ENCODE measurements at places on chromosomes 3 and 15.

GRCh38 chr3:127008236-127008635 is 25.3 kb downstream of the PLXNA1 start:
- no peak for DNase-seq

DNA sequence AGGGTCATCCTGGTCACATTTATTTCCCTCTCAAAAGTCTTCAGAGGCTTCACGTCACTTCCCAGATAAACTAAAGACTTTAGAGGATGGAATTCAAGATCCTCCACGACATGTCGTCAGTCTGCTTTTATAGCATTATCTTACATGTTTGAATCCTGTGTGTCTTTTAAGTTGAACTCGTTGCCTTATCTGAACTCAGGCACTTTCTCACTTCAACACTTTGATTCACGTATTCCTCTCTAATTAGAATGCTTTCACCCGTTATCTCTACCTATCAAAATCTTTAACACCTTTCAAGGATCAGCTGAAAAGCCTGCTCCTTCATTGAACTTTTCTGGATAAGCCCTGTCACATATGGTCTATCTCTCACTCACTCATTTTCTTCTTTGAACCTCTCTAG is 97.1 kb downstream of the MAP2K5 start:
- no peak for DNase-seq

DNA sequence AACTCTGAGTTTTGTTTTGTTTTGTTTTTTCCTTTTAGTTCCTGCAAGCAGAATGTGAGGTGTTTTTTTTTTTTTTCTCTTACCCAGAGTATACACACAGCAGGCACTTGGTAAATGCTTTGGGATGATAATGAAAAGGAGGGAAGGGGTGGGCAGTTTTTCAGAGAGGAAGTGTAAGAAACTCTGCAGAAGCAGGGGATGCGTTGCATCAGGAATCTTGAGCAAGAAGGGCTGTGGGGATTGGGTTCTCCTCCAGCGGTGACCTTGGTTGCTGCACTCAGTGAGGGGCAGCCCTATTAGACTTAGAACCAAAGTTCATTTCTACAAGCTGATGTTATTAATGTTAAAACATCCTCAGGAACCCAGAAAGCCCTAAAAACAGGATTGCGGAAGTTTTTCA is 32.2 kb upstream of the TMEM158 start:
- no peak for DNase-seq

- no peak for DNase-seq
These were observed 243.5 kb upstream of the SEMA6D start for GRCh38 chr15:47473832-47474231.

DNA sequence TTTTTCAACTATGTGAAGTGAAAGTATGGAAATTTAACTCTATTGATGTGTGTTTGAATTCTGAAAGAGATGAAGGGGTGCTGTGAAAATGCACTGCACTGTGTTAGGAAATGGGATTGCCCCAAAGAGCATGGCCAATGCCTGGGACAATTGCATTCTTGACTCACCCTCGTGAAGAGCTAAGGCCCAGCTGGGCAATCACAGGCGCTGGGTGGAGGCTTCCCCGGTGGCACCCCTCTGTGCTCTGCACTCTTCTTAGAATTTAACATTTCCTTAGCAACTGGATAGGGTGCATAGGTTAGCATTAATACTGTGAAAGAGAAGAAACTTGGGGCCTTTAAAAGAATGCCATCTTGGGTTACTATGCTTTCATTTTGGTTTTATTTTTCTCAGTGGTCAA is 179.9 kb upstream of the GOLIM4 start:
- DNase-seq, result no peak

- DNase-seq, result no peak
These were observed 520 bp downstream of the MESD start for GRCh38 chr15:80989081-80989517.

DNA sequence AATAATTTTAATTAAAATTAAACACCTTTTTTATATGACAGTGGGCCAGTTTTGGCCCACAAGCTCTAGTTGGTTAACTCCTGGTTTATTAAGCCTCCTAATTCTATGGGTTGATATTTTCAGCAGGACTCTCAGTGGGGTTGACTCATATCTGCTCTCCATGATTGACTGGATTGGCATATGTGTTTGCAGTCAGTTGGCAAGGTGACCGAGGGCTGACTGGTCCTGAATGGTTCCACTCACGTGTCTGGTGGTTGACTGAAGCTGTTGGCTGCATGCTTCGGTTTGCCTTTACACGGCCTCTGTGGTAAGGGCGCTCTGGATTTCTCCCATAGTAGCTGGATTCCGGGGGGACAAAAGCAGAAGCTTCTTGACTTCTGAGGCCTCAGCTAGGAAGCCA is 65.3 kb upstream of the ZNF280D start:
- no peak for DNase-seq

DNA sequence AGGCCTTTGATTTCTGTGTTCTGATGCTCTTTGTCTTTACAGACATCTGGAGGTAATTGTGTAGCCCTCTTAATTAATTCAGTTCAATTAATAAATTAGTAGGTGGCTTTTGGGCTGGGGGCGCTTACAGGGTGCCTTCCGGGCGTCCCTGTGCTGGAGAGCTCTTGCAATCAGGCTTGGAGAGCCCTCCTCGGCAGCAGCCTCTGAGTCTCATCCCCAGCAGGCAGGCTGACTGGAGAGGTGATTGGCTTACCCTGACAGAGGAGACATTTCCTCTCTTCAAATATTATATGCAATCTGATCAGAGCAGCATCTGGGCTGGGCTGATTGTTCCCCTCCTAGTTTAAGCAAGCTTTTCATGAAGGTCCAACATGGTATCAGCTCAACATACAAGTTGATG is 250.7 kb downstream of the LPP start:
- no peak for DNase-seq

DNA sequence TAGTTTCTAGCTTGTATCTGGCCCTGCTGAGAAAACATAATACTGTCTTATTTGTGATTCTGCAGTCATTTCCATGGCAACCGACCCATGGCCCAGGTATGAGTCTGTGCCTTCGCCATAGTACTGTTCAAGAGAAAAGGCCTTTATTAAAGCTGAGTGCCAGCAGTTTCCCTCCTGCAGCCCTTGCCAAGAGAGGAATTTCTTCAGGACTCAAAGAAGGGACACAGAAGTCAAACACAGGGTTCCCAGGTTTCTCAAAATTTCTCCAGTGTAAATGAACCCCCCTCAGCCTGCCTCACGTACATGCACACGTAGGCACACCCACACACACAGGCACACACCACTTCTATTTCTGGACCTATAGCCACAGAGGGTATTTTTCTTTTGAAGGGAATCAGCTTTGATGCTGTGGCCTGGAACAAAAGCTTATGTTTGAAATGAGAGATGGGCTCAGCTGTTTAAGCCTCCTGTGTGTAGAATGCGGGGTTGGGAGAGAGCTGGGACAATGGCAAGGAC is 269.2 kb downstream of the PDCD6IP start:
- no peak for DNase-seq

GRCh38 chr3:51830836-51831385 is 30.5 kb upstream of the IQCF2 start:
- no peak for DNase-seq

DNA sequence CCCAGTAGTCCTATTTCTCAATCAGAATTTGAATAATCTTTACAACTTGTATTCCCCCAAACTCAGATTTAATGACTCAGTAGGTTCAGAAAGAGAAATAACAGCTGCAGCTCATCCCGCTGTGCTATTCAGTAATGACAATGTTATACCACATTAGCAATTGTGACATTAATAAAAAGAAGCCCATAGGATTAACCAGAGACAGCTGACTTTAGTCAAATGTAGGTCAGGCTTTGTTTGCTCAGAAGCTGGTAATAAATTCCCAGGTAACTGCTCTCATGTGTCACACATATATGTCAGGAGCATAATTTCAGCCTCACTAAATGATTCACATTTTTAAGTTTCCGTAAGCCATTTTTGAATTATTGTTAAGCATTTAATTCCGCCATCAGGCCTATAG is 222.0 kb upstream of the UBE2E2 start:
- no peak for DNase-seq

- no peak for DNase-seq
These were observed 50.9 kb downstream of the FRMD5 start for GRCh38 chr15:44144184-44144583.

DNA sequence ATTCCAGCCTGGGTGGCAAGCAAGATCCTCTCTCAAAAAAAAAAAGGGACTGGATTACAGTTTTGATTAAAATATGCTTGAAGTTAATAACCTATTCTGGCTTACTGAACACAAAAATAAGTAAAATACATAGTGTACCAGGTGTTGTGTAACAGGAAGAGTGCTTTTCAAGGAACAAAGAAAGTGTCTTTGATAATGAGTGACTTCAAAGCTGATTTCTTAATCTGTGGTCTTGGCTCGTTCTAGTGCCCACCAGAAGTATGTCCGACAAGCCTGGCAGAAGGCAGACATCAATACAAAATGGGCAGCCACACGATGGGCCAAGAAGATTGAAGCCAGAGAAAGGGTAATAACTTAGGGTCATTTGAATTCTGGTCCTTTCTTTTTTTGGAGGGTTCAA is 4.0 kb downstream of the RPL14 start:
- no peak for DNase-seq

DNA sequence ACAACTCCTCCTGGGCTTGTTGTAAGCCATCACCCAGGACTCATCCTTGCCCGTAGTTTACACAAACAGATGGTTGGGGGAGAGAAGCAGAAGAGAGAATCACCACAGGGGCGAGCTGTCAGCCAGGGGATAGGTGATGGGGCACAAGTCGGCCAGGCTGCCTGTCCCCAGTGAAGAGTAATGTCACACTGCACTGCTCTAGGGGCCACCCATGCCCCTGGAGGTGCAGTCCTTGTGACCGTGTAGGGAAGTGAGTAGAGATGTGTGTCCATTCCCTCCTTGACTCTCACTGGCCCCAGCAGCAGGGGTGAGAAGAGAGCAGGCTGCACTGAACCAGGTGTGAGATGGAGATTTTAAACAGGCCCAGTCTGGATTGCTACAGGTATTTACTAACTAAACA is 17.1 kb upstream of the PRSS50 start:
- no peak for DNase-seq

DNA sequence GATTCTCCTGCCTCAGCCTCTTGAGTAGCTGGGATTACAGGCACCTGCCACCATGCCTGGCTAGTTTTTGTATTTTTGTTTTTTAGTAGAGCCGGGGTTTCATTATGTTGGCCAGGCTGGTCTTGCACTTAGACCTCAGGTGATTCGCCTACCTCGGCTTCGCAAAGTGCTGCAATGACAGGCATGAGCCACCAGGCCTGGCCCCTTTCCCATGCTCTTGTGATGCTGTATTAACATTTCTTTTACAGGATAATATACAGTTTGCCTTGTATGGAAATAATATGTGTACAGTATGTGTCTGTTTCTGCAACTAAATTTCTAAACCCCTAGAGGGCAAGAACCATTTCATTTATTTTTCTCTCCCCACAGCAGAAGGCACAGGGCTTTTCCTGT is 37.8 kb downstream of the SCG5 start:
- no peak for DNase-seq

DNA sequence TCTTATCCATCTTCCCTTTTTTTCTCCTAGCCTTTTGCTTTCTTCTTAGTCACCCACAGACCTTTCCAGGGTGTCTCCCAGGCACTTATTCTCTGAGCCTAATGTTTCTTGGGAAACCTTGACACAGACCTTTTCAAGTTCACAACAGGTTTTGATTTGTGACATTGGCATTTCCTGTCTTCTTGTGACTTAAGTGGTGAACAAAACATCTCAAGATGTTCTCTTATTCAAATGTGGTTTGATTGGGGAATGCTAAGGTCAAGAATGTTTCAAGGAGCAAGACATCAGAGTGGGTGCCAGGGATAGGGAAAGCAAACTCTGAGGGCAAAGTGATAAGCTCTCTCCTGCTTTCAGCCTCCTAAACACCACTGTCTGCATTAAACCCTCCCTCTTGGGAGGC is 68.2 kb upstream of the GSK3B start:
- DNase-seq, result no peak

- no peak for DNase-seq
These were observed 21.6 kb downstream of the ADAMTS7 start for GRCh38 chr15:78789615-78790014.

DNA sequence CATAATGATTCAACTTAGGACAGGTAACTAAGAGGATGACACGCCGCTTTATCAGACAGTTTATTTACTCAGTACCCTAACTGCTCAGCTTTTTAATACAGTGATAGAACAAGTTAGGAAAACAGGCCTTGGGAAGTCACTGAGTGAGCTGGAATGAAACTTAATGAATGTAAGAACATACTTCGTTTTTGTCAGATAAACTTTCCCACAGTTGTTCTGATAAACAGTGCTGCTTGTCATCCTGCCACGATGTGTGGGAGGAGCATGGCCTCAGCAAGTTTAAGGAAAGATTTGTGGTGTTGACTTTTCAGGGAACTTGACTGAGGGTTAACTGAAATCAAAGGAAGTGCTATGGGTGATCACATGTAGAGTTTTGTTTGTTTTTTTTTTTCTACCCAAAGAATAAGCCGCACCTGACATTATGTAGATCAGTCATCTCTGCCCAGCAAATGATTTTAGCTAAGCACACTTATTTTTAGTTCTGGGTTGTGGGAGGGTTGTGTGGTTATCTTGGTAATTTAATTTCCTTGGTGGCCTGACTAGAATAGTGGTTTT is 5.6 kb upstream of the P2RY14 start:
- DNase-seq, result no peak

DNA sequence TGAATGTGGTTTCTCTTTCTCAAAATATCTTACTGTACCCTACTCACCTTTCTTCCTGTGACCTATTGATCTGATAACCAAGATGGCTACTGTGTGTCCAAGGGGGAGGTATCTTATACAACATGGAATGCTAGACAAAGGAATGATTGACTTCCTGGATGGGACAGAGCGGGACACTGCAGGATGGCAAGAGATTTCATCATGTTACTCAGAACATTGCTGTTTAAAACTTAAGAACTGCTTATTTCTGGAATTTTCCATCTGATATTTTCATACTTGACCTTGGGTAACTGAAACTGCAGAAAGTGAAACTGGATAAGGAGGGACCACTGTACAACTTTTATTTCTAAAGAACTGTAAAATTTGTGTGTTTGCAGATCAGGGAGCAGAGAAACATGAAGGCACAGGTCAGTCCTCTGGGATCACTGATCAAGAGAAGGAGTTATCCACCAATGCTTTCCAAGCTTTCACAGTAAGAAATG is 18.5 kb downstream of the CNOT10 start:
- no peak for DNase-seq

DNA sequence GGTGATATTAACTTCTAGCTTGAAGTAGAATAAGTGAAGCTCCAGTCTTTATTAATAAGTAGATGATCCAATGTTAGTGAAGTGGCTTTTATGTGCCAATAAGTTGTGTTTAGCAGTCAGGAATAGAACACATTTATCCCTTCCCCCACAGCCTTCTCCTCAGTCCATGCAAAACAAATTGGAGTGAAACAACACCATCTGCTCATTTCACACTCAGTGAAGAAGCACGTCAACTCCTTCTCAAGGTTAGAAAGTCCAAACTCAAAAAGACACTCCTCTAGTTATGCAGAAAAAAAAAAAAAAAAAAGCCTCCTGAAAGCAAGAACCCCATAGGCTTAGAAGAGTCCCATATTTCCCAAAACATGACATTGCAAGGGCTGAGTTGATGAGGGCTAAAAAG is 18.0 kb upstream of the NEO1 start:
- no peak for DNase-seq

- no peak for DNase-seq
These were observed 336.9 kb upstream of the UMPS start for GRCh38 chr3:124393340-124393739.

GRCh38 chr3:29168696-29169095 is 112.2 kb upstream of the RBMS3 start:
- no peak for DNase-seq
